ENCODE measurements at places on chromosomes 3 and 15. TPM values are rescaled to one million over a fixed set of nuclear protein-coding genes. Genes with fewer than 3 reads are reported as not detected.

The FOXB1 gene
- total RNA-seq: not detected

- H3K27me3 ChIP-seq: no peaks in the 10 kb centered on the region
- no peak overlapping the region for H3K4me3 ChIP-seq
- no peaks in the 10 kb centered on the region for H3K4me1 ChIP-seq
- no peak for DNase-seq
These were observed 45.4 kb upstream of the PARL start for GRCh38 chr3:183930086-183930485.

- no peak overlapping the region for H3K4me3 ChIP-seq
- H3K27me3 ChIP-seq: no peaks in the 10 kb centered on the region
- no peak overlapping the region for H3K27ac ChIP-seq
- DNase-seq: no peak
These were observed 131.1 kb upstream of the NUDT16 start for GRCh38 chr3:131250466-131250865.

The CYP11A1 gene
- 2.5 TPM for total RNA-seq

The IQGAP1 gene
- 236 TPM for total RNA-seq

The LRRC57 gene
- 20.1 TPM for total RNA-seq

The HRH1 gene
- total RNA-seq: 15.9 TPM

The SPESP1 gene
- total RNA-seq: 3.4 TPM

DNA sequence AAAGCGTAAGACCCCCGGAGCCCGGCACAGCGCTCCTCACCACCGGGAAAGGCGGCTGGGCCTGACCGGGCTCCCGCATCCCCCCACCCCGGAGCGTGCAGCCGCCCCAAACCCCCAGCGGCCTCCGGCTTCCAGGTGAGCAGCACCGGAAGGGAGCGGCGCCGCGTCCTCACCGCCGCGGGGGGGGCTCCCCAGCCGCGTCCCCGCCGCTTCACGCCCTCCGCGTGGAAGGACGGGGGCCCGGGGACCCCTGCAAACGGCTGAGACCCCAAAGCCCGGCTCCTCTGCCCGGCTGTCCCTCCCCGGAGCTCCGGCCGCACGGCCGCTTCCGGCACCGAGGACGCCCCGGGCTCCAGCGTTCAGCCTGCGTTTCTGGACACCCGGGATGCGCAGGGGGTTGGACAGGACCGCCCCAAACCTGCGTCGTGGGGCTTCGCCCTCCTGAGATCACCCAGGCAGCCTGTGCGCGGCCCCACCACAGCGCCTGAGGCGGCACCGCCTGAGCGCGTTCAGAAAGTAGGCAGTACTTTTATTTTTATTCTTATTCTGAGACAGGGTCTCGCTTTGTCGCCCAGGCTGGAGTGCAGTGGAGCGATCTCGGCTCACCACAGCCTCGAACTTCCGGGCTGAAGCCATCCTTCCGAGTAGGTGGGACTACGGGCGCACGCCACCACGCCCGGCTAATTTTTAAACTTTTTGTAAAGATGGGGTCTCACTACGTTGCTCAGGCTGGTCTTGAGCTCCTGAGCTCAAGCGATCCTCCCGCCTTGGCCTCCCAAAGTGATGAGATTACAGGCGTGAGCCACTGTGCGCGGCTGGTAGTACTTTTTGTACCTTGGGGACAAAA lies 51.6 kb upstream of the BLM start:
- no peaks in the 10 kb centered on the region for H3K36me3 ChIP-seq
- peak overlapping the region; percentile 83 for H3K27ac ChIP-seq
- H3K4me3 ChIP-seq: peak overlapping the region; percentile 79
- H3K4me1 ChIP-seq: peaks cover 23% of the 10 kb centered on the region

DNA sequence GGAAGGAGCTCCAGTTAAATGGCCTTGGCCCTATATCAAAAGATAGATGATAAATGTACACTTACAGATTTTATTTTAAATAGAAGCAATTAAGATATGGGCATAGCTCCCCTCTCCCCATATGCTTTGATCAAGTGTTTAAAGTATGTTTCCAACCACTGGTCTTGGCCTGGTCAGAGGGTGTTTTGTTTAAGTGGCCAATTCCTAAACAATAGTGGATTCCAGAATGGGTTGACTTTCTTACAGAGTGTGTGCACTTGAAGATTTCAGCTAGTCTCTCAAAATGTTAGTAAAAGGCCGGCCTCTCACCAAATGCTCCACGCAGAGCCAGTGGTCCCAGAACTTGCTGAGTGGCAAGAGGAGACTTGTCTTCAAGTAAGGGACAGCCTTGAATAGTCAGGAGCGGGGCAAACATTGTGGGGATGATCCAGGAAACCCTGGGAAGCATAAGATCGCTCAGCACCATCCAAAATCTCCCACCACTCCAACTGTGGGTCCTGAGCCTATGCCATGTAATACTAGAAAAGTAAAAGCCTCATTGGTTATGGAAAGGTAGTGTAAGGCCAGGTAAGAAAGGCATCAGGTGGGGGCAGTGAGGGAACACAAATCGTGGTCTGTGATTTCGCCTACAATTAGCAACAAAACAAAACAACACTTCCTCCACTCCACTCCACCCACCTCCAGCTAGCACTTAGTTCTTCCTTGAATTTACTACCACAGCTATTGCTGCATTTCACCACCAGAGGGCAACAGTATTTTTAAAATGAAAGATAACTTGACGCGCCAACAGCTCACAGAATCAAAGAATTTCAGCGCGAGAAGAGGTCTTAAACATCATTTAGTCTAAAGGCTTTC lies 4.8 kb downstream of the RARRES1 start:
- no peak for DNase-seq
- H3K4me1 ChIP-seq: peaks cover 54% of the 10 kb centered on the region
- no peaks in the 10 kb centered on the region for H3K27me3 ChIP-seq
- H3K4me3 ChIP-seq: no peak overlapping the region
- H3K36me3 ChIP-seq: no peaks in the 10 kb centered on the region

DNA sequence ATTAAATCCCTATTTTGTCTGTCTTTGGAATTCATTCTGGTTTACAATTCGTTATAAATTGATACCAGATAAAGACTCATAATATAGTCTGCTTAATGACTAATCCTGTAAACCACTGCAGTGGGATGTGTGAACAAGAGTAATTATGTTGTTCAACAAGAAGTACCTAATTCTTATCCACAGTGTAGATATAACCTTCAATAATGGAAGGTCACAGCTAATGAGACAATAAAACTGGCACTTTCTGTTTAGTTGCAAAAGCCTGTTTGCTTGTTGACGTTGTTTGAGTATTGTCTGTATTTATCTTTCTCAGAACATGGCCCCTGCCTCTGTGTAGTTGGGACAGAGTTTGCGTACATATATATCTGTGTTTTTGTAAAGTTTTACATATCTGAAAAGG lies 26.7 kb downstream of the PIAS1 start:
- H3K27me3 ChIP-seq: no peaks in the 10 kb centered on the region
- H3K36me3 ChIP-seq: no peaks in the 10 kb centered on the region
- no peak overlapping the region for H3K4me3 ChIP-seq
- no peak for DNase-seq
- peaks cover 98% of the 10 kb centered on the region for H3K4me1 ChIP-seq

The CAMK1 gene
- total RNA-seq: 78.9 TPM

DNA sequence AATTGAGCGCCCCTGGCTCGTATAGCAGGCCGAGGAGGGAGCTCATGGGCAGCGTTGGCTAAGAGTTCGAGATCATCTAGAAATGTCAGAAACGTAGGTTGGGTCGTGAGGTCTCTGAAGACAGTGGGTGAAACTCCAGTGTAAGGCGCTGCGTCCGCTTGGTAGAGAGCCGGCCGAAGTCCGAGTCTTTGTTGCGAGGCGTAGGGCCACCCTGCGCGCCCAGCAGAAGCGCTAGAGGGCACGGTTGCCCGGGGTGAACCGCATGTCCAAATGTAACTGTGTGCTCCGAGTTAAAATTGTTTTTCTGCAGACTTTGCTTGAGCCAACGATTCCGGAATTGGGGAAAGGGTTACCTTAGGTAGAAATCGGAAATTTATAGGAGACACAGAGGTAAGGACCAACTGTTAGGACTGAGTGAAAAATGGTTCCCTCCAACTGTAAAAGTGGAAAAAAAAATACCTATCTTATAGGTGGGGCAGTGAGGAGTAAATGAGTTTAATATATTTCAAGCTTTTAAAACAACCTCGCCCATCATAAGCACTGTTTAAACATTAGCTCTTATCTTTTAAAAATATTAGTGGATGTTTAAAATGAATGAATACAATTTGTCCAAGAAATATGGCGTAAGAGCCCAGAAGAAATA lies 993 bp upstream of the SIAH2 start:
- peak overlapping the region; percentile 99 for H3K27ac ChIP-seq
- peak; percentile 93 for DNase-seq
- peak overlapping the region; percentile 84 for H3K4me3 ChIP-seq
- H3K27me3 ChIP-seq: no peaks in the 10 kb centered on the region
- peaks cover 18% of the 10 kb centered on the region for H3K4me1 ChIP-seq

GRCh38 chr15:34264076-34264475 lies 39.3 kb downstream of the EMC4 start:
- H3K4me3 ChIP-seq: no peak overlapping the region
- H3K27ac ChIP-seq: no peak overlapping the region
- H3K4me1 ChIP-seq: no peaks in the 10 kb centered on the region
- H3K36me3 ChIP-seq: peaks cover 11% of the 10 kb centered on the region

The DUSP7 gene
- total RNA-seq: 11.3 TPM

The TM6SF1 gene
- 6.9 TPM for total RNA-seq

DNA sequence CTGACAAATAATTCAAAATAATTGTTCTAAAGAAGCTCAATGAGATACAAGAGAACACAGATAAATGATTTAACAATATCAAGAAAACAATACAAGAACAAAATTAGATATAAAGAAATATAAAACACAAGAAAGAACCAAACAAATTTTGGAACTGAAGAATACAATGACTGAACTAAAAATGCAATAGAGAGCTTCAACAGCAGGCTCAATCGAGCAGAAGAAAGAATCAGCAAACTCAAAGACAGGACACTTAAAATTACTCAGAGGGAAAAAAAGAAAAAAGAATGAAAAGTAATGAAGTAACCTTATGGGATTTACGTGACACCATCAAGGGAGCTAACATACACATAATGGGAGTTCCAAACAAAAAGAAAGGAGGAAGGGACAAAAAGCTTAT lies 32.1 kb downstream of the CCDC54 start:
- H3K27ac ChIP-seq: no peak overlapping the region
- no peaks in the 10 kb centered on the region for H3K27me3 ChIP-seq
- DNase-seq: no peak
- H3K4me3 ChIP-seq: no peak overlapping the region
- no peaks in the 10 kb centered on the region for H3K4me1 ChIP-seq

GRCh38 chr3:161556533-161556932 lies 59.9 kb downstream of the OTOL1 start:
- no peaks in the 10 kb centered on the region for H3K4me1 ChIP-seq
- no peak overlapping the region for H3K27ac ChIP-seq
- no peaks in the 10 kb centered on the region for H3K27me3 ChIP-seq
- DNase-seq: no peak

The BDH1 gene
- total RNA-seq: 18.7 TPM

DNA sequence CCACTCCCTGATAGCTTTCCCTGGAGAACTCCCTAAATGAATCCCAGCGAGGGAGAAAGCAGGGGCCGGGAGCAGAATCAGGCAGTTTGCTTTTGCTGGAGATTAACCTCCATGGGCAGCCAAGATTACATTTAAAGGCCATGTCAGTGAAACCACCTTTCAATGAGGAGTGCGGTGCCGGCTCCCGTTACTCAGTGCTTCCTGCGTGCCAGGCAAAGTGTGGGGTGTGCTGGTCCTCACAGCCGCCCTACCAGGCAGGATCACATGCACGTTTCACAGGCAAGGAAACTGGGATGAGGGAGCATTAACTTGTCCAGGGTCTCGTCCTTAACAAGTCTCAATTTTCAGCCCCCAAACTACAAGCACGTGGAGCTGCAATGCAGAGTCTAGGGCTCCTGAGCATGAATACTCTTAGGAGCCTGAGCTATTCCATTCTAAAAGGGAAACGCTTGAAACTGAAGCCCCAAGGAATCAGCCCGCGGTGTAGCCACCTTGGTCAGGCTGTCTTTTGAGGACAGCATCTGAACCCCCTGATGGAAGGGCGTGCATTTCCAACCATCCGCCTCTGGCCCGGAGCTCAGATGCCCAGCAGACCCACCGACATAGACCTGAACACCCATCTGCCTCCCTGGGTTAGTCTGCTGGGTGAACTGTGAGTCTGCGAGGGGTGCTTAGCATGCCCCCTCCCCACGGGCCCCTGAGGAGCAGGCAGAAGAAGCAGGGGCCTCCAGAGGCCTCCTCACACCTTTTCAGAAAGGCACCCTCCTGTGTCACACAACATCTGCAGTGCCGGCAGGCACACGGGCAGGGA lies 5.6 kb downstream of the IGDCC3 start:
- H3K36me3 ChIP-seq: no peaks in the 10 kb centered on the region
- no peak overlapping the region for H3K27ac ChIP-seq

DNA sequence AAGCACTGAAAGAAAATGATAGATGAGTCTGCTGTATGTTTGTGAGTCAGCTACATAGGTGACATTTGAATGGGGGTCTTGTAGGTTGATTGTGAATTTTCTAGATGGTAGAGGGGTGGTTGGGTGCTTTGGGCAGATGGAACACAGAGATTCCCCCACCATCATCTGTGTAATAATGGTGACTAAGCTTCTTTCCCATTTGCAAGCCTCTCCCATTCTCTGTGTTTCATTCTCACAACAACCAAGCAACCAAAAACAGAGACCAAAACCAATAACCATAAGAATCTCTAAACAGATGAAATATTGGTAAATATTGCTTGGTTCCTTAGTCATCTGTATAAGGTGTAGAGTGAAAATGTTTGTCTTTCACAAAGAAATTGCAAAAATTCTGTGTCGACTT lies 17.8 kb upstream of the UTS2B start:
- H3K36me3 ChIP-seq: no peaks in the 10 kb centered on the region
- H3K4me3 ChIP-seq: no peak overlapping the region
- no peak for DNase-seq
- H3K27me3 ChIP-seq: no peaks in the 10 kb centered on the region
- H3K27ac ChIP-seq: no peak overlapping the region
- H3K4me1 ChIP-seq: peaks cover 97% of the 10 kb centered on the region

The SUSD5 gene
- total RNA-seq: 1.1 TPM

The ATP13A5 gene
- total RNA-seq: not detected

DNA sequence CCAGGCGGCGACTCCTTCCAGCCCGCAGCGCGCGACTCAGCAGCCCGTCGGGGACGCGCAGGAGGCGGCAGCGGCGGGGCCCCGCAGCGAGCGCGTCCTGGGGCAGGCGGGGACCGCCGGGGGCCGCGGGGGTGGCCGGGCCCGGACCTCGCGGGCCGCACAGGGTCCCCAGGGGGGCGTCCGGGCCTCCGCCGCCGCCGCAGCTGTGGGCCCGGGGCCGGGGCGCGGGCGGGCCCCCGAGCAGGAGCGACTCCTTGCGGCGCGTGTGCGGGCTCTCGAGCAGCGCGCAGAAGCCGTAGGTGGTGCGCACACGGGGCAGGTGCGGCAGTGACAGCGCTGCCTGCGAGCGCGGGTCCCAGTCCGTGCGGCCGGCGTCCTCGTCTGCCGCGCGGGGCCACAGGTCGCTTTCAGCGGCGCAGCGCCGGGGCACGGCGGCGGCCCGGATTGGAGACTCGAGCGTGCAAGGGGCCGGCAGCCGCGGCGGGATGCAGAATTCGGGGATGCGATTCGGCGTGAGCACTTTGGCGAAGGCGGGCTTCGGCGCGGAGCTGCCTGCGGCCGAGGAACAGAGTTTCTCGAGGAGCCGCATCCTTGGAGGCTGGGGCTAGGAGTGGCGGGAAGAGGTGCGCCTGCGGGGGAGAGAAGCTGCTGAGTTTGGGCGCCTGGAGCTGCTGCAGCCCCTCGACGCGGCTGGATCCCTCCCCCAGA lies 535 bp downstream of the C2CD4B start:
- H3K27me3 ChIP-seq: peaks cover 7% of the 10 kb centered on the region
- DNase-seq: no peak
- H3K27ac ChIP-seq: peak overlapping the region; percentile 71
- H3K4me1 ChIP-seq: peaks cover 9% of the 10 kb centered on the region
- peak overlapping the region; percentile 61 for H3K4me3 ChIP-seq

GRCh38 chr3:57727106-57727505 lies 29.0 kb upstream of the SLMAP start:
- H3K4me3 ChIP-seq: no peak overlapping the region
- DNase-seq: no peak
- H3K27me3 ChIP-seq: no peaks in the 10 kb centered on the region
- H3K4me1 ChIP-seq: no peaks in the 10 kb centered on the region
- no peaks in the 10 kb centered on the region for H3K36me3 ChIP-seq
- no peak overlapping the region for H3K27ac ChIP-seq

All from esophagus muscularis mucosa (tissue), 4 donors.